ENCODE measurements at places on chromosomes 4 and X.
A peak's percentile ranks its signal among the peaks of the same experiment; 100 is the strongest.

GRCh38 chrX:111520506-111520905 is 9.1 kb downstream of the SERTM2 start:
- DNase-seq: no peak

DNA sequence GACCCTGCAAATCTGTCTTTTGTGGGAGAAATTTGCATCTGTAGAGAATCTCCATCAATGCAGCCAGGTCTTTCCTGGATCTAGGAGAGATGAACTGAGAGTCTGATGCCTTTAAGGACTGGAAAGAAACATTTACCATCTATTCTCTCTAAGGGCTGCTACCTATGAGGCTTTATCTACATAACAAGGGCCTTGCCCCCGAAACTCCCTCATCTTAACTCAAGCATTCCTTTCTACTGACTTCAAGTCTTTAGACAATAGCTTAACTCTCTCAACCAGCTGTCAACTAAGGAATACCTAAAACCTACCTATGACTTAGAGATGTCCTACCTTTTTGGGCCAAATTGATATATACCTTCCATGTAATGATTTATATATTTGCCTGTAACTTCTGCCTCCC is 32.1 kb downstream of the MAGEB17 start:
- DNase-seq: peak; percentile 14

DNA sequence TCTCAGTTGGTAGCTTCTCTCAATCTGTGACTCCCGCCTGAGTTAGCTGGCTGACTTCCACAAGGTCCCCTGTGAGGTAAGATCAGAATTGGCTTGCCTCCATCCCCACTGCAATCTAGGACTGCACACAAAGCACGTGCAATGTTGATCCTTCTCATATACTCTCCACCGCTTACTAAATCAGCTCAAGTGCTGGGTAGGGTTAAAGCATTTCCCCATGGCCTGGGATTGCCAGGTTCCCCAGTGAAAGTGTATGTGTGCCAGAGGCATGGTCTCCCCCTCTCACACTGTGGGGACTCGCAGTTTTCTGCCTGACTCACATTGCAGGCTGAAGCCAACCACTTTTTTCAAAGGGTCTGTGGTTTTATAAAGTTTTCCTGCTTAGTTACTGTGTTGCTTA is 886.9 kb downstream of the FAM133A start:
- DNase-seq: no peak

- no peak for DNase-seq
These were observed 23.6 kb downstream of the ANTXR2 start for GRCh38 chr4:80049402-80049801.

DNA sequence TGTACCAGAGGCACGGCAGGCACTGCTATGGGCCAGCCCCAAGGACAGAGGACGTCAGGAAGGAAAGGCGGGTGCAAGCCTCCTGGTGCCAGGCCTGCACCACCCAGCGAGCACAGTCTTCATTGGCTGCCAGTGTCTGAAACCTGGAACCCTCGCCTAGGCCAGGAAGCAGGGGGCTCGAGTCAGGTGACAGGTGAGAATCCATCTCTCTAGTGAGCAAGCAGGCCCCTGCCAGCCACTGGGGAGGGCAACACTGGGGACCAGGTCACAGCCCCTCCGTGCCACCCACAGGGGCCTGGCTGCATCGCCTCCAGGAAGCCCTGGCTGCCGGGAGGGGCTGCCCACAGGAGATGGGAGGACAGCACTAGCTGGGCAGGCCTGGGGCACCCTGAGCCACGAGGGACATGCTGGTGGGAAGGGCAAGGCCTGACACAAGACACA is 6.9 kb upstream of the HAUS3 start:
- no peak for DNase-seq

DNA sequence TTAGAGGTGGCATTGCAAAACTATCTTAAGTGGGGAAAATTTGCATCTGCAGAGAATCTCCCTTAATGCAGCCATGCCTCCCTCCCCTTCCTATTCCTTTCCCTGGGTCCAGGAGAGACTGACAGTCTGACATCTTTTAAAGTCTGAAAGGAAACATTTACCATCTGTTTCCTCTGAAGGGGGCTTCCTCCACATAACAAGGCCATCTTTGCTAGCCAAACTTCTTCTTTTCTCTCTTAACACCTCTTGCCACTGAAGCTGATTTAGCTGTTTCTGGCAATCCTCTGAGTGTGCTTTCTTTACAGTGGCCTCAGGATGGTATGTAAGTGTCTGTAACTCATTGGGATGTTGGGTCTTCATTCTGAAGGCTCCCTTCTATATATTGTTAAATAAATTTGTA is 34.6 kb upstream of the AADAT start:
- no peak for DNase-seq

DNA sequence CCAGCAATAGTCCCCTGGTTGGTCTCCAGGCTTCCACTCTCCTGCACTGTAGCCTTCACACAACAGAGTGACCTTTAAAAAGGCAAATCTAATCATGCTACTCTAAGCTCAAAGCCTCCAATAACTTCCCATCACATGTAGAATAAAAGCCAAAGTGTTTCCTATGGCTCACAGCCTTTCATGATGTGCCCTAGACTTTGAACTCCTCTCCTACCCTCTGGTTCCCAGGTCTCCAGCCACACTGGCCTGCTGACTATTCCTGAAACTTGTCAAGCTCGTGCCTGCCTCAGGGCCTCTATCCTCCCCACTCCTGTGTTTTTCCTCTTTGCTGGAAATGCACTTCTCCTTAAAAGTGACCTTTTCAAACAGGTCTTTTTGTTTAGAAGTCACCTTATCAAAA is 3.1 kb downstream of the MANBA start:
- DNase-seq: no peak

- DNase-seq: no peak
These were observed 437.2 kb downstream of the RAPGEF2 start for GRCh38 chr4:159540038-159540437.

- DNase-seq: no peak
These were observed 130.1 kb downstream of the ADAM29 start for GRCh38 chr4:175048111-175048784.

GRCh38 chr4:26220696-26221095 is 100.1 kb upstream of the RBPJ start:
- no peak for DNase-seq

All from NCI-H524 (cell line).